ENCODE measurements at places on chromosomes 3 and 15. TPM values are rescaled to one million over a fixed set of nuclear protein-coding genes. Genes with fewer than 3 reads are reported as not detected.

The SRPRB gene
- 59.8 TPM for total RNA-seq

The GRIP2 gene
- 3.2 TPM for total RNA-seq

The DGKG gene
- 0.18 TPM for total RNA-seq

The SEMA3B gene
- 2.9 TPM for total RNA-seq

The PLA2G4E gene
- not detected for total RNA-seq

The PRICKLE2 gene
- total RNA-seq = 12.9 TPM

The ALS2CL gene
- total RNA-seq = 0.16 TPM

The POPDC2 gene
- 3.8 TPM for total RNA-seq

The GPR160 gene
- 0.21 TPM for total RNA-seq

The C3orf22 gene
- not detected for total RNA-seq

The CPNE4 gene
- 18.1 TPM for total RNA-seq

The TKT gene
- total RNA-seq = 564 TPM

The SH2D7 gene
- not detected for total RNA-seq

The UBR1 gene
- total RNA-seq = 29.3 TPM

DNA sequence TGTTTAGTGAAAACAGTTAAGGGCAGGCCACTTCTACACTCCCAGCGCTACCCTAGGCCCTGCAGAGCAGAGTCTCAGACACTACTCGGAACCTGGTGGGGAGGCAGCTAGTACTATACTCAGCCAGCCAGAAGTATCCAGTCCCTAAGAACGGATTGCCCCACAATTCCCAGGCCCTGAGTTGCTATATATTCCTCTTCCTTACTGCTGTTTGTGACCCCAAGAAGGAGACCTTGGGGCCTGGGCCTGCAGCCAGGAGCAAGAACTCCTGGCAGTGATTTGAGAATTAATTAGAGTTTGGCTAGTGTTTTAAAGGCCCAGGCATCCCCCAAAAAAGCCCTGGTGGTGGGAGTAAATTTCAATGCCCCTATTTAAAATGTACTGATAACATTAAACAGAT lies 87.7 kb downstream of the RBPMS2 start:
- DNase-seq = no peak

GRCh38 chr3:107521469-107522059 lies 1.2 kb upstream of the BBX start:
- DNase-seq = no peak

DNA sequence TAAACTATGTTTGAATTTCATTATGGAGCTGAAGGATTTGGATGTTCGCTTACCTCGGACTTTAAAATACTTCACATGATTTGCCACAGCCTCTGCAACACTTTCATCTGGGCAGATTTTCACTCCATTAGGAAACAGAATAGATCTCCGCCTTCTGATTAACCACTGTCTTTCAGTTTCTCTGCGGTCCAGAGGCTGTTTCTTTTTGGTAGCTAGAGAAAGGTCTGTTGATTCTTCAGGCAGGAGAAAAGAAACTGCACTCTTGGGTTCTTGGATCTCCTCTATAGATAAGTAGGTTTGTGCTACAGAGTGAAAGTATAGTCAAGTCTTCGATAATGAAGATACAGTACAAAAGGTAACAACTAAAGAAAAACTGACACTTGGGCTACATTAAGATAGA lies 844 bp downstream of the IMPG2 start:
- DNase-seq = no peak

- DNase-seq = no peak
These were observed 67.8 kb upstream of the FSIP1 start for GRCh38 chr15:39850436-39850835.

GRCh38 chr15:65033659-65034269 lies 4.3 kb upstream of the MTFMT start:
- no peak for DNase-seq

GRCh38 chr3:78970656-78971055 lies 797.1 kb downstream of the ROBO1 start:
- DNase-seq = no peak

DNA sequence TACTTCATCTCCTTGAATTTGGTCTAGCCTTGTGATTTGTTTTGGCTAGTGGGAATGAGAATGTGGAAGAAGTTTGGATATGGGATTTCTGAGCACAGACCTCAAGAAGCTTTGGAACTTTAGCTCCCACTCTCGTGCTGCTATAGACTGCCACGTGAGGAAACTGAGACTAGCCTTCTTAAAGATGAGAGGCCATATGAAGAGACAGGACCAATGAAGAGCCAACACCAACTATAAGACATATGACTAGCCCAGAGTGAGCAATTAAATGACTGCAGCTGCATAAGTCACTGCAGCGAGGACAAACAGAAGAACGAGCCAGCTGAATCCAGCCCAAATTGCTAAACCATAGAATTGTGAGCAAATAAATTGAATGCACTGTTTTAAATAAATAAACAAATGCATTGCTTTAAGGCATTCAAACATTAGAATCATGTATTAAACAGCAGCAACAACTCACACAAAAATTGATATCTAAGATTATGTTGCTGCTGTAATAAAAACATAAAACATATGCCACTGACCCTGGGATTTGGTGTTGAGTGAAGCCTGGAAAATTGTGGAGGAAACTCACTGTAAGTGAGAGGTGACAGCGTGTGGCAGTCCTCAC lies 15.7 kb upstream of the CNTN4 start:
- DNase-seq = no peak

- DNase-seq = no peak
These were observed 50.7 kb downstream of the FAM43A start for GRCh38 chr3:194736277-194736895.

GRCh38 chr3:192262001-192262400 lies 465.3 kb downstream of the FGF12 start:
- DNase-seq = no peak

- DNase-seq = no peak
These were observed 27.6 kb downstream of the XYLB start for GRCh38 chr3:38374221-38374620.

GRCh38 chr3:170164717-170165116 lies 16.8 kb downstream of the PHC3 start:
- no peak for DNase-seq

GRCh38 chr15:50057905-50058639 lies 61.0 kb downstream of the ATP8B4 start:
- DNase-seq = no peak

DNA sequence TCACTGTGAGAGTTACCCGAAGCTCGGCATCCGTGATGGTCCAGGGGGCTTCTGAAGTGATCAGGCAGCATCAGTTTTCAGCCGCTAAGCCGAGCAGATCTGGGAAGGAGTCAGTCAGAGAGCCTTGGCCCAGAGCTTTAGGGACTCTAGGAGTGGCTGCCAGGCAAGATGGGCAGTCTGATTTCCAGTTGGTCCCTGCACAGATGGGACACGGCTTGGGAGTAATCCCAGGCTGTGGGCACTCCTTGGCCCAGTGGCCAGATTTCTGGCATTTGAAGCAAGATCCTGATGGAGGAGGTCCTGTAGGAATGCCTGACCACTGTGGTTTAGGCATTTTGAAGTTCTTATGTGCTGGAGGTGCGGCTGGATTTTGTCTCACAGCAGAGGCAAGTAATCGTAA lies 10.5 kb upstream of the IP6K2 start:
- DNase-seq = no peak

DNA sequence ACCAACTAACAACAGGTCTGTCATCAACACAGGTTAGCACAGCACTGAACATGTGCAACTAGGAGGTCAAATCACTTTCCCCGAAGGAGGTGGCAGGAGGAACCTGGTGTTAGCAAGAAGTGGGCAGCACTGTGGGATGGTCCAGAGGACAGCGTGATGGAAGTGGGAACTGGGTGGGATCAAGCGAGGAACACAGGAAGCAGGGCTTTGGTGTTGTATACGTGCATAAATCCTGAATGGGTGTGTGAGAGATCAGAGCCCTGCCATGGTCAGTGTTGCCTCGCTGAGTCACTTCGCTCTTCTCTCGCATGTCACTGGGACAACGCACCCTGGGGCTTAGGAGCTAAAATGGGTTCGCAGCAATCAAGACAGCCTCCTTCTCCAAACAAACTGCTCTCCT lies 62.1 kb downstream of the MOBP start:
- no peak for DNase-seq

DNA sequence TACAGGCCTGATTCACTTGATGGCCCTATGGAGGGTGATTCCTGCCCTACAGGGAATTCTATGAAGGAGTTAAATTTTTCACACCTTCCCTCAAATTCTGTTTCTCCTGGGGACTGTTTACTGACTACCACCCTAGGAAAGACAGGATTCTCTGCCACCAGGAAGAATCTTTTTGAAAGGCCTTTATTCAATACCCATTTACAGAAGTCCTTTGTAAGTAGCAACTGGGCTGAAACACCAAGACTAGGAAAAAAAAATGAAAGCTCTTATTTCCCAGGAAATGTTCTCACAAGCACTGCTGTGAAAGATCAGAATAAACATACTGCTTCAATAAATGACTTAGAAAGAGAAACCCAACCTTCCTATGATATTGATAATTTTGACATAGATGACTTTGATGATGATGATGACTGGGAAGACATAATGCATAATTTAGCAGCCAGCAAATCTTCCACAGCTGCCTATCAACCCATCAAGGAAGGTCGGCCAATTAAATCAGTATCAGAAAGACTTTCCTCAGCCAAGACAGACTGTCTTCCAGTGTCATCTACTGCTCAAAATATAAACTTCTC lies 43.6 kb downstream of the BLM start:
- DNase-seq = no peak

GRCh38 chr15:39869254-39869653 lies 50.8 kb downstream of the GPR176 start:
- no peak for DNase-seq

GRCh38 chr3:129888771-129889170 lies 4.7 kb downstream of the TMCC1 start:
- no peak for DNase-seq

GRCh38 chr15:90814191-90814821 lies 54.1 kb upstream of the FURIN start:
- DNase-seq = no peak

DNA sequence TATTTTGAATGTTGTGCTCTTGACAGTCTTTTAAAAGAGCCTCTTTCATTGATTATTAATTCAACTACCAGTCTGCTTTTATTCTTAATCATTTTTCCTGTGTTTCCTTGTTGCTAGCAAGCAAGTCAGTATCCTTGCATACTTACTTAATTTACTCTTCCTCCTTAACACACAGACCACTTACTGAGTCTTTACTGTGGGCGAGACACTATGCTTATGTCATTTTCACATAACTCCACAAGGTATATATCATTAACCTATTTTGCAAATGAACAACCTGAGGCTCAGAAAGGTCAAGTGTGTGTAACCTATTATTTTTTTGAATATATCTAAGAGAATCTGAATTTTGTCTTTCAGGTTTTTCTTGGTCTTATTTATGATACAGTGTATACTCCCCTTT lies 130.9 kb downstream of the WDR76 start:
- DNase-seq = no peak

GRCh38 chr3:2656806-2657777 lies 453.1 kb downstream of the IL5RA start:
- DNase-seq = no peak

GRCh38 chr3:184242297-184242685 lies 6.5 kb downstream of the ALG3 start:
- no peak for DNase-seq
